ENCODE measurements at places on chromosomes 12 and 14. TPM values are rescaled to one million over a fixed set of nuclear protein-coding genes. Genes with fewer than 3 reads are reported as not detected.

GALNT6 gene
- total RNA-seq = 12.0 TPM

LRRK2 gene
- not detected for total RNA-seq

FSCB gene
- total RNA-seq = not detected

KLRC1 gene
- 0.21 TPM for total RNA-seq

DNA sequence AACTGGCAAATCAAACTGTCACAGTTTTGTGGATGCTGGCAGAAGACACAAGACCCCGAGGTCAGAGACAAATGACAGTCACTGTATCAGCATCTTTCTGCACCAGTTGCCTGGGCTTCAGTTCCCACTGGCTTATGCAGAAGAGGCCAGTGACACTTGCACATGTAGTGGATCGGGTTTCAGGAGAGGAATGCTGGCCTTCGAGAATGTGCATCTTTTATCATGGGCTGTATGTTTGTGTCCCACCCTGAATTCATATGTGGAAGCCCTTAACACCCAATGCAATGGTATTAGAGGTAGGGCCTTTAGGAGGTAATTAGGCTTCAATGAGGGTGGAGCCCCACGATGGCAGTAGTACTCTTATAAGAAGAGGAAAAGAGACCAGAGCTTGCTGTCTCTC is 150.9 kb downstream of the SLC15A4 start:
- no peaks in the 10 kb centered on the region for H3K36me3 ChIP-seq
- DNase-seq = no peak
- H3K4me1 ChIP-seq = no peaks in the 10 kb centered on the region
- no peak overlapping the region for H3K4me3 ChIP-seq
- no peaks in the 10 kb centered on the region for H3K27me3 ChIP-seq
- no peak overlapping the region for H3K27ac ChIP-seq

DNA sequence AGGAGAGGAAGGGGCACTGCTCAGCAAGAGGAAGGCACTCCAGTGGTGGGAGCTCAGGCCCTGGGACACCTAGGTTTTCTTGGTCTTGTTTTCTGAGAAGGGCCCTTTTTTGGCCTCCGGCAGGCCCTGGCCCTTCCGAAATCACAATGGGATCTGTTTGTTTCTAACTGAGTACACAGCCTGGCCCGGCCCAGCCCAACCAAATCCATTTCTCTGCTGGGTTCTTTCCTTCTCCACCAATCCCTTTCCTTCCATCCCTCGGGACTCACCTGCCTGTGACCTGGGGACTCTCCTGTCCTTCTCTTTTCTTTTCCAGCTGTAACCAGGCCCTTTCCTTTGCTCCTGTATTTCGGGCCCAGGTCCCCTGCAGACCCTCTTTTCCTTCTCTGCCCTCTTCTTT is 18.6 kb downstream of the TEAD4 start:
- H3K4me3 ChIP-seq = no peak overlapping the region
- no peak overlapping the region for H3K27ac ChIP-seq
- H3K4me1 ChIP-seq = no peaks in the 10 kb centered on the region
- no peaks in the 10 kb centered on the region for H3K36me3 ChIP-seq
- DNase-seq = no peak

- no peak for DNase-seq
- H3K27ac ChIP-seq = no peak overlapping the region
- no peaks in the 10 kb centered on the region for H3K27me3 ChIP-seq
- no peaks in the 10 kb centered on the region for H3K4me1 ChIP-seq
Measured at GRCh38 chr12:18496156-18496555, 234.8 kb downstream of the PIK3C2G start.

- H3K4me3 ChIP-seq = peak overlapping the region; percentile 16
- peaks cover 38% of the 10 kb centered on the region for H3K4me1 ChIP-seq
- peaks cover 14% of the 10 kb centered on the region for H3K36me3 ChIP-seq
- DNase-seq = peak; percentile 56
- peak overlapping the region; percentile 91 for H3K27ac ChIP-seq
- peaks cover 3% of the 10 kb centered on the region for H3K27me3 ChIP-seq
Measured at GRCh38 chr14:77120771-77121743, 20.5 kb downstream of the ZDHHC22 start.

DNA sequence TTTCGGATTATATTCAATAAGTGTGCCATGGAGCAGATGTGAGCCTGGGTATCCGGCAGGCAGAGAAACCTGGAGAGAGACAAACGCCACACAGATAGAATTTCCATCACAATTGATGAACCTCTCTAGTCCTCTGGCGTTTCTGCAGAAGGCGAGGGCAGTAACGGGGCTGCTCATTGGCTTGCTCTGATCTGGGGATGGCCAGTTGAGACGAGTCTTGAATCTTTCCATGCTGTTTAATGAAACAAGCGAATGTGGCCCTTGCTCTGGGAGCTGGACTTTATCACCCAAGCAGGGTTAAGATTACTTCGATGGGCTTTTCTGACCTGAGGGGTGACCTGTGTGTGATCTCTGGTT is 42.4 kb upstream of the CLMN start:
- H3K4me3 ChIP-seq = no peak overlapping the region
- H3K36me3 ChIP-seq = no peaks in the 10 kb centered on the region
- H3K27ac ChIP-seq = no peak overlapping the region

DNA sequence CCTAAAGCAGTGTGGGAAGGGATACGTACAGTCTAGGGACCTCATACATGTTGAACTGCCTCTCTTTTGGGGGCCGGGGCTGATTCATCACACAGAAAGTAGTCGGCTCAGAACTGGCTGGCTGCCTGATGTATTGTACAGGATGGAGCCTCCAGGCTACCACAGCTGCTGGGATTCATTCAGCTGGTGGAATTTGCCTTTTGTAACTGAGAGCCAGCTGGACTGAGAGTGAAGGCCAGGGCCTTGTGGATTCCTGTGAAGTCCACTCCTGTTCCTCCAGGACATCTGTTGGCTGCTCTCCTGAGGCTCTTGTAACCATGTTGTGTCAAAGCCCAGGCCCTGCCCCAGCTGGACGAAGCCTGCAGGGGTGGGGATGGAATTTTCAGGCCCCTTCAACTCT is 116.3 kb upstream of the PRICKLE1 start:
- DNase-seq = no peak
- H3K4me3 ChIP-seq = no peak overlapping the region
- H3K4me1 ChIP-seq = no peaks in the 10 kb centered on the region
- H3K36me3 ChIP-seq = no peaks in the 10 kb centered on the region
- no peak overlapping the region for H3K27ac ChIP-seq

All from activated CD4-positive, alpha-beta T cell treated with anti-CD3 and anti-CD28 coated beads for 36 hours (primary cell).